RPMI8226 (cell line): ENCODE measurements at places on chromosomes 3 and 15.

DNA sequence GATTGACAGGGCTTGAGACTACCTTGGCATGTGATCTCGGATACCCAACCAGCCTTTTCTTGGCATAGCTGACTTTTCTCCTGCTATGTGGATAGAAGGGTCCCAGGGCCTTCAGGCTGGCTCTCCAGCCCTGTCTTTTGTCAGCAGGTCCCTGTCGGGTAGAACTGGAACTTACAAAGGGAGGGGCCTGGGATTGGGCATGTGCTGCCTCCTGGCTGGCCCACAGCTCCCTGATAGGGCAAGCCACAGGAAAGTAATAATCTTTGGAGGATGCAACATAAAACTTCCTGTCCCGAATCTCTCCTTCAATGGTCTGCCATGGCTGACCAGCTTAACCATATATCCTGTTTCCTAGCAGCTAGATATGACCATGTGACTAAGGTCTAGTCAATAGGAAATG is 89.1 kb downstream of the ABHD5 start:
- no peak for DNase-seq

DNA sequence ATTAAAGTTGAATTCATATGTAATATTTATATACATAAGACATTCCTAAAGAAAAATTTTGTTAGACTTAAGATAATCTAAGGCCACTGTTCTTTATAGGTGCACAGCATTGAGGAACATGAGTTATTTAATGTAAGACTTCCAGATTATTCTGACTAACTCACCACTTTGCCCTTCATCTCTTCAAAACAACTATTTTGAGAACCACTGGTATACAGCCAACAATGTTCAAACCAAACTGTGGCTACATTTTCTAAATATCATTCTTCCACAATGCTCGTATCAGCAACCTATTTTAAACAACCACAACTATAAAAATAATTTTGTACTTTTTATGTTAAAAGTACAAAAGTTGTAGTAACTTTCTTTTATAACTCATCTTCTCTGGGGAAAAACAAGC is 199.8 kb upstream of the ALCAM start:
- no peak for DNase-seq

GRCh38 chr3:183410280-183410679 is 18.1 kb downstream of the MCF2L2 start:
- no peak for DNase-seq

DNA sequence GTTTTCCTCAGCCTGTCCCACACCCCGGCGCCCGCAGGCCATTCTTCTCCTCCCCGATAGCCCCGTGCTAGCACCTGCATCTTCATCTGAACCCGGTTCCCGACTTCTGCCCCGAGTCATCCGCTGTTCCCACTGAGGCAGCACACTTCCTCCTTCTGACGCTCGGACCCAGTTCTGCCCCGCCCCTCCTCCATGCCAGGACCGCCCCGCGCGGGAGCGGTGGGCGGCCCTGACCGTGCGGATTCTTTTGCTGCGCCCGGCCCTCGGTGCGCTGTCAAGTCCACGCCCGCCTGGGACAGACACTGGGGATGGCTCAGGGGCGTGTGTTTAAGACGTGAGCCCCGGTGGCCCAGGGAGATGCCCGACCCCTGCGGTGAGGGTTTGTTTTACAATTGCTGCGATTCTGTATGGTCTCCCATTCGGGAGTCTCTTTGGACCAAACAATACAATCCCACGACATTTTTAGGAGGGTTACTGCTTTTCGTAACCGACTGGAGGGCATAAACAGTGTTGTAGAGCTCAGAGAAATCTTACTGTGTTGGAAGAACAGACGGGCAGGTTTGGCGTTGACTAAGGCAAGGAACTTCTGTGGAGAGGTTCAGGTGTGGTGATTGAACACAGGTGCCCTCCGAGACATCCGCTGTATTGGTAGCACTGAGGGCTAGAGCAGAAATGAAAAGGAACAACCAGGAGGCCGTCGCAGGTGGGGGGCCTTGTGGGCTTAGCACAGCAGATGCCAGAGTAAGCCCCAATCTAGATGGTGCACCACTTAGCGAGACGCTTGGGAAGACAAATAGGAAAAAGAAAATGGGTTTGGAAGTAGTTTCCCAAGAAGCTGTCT is 716 bp downstream of the PTPN23 start:
- DNase-seq: peak; percentile 89

DNA sequence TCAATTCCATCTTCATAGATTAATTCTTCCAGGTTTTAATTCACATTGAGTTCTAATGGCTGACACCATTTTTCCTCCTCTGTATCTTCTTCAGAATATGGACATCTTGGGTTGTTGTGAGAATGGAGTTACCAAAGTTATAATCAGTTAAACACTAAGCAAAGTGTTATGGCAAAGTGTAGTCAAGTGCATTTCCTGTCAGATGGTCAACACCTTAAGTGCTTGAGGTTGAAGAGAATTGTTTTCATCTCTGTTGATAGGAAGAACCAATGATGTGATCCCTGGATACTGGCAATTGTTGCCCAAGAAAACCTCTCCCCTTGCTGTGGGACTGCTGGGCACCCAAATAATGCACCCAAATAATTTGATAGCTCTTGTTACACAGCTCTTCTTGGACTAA is 102.6 kb upstream of the SATB1 start:
- no peak for DNase-seq

- DNase-seq: no peak
Observed at GRCh38 chr3:111913163-111913763, 54.2 kb downstream of the PHLDB2 start.

DNA sequence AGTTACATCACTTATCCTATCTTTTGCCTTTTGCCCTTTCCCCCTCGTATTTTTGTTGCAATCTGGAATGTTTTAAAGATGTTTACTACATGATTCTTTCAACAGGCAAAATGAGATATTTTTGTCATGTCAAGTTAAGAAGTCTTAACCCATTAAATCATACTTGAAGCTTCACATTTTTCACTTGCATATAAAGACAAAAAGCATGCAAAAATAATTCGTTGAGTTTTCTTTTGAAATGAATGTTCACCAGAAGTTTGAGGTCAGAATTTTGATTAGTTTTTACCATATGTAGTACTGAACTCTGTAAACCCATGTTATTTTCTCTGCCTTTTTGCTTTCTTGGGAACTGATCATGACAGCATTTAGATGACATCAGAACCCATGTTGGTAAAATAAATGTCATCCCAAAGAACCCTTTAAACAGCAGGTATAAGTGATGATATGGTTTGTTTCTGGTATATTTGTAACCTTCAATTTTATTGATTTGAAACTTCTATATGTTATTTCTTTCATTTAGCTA is 188.5 kb downstream of the GHSR start:
- DNase-seq: no peak

GRCh38 chr3:41960826-41961750 is 815 bp downstream of the ULK4 start:
- peak; percentile 64 for DNase-seq

DNA sequence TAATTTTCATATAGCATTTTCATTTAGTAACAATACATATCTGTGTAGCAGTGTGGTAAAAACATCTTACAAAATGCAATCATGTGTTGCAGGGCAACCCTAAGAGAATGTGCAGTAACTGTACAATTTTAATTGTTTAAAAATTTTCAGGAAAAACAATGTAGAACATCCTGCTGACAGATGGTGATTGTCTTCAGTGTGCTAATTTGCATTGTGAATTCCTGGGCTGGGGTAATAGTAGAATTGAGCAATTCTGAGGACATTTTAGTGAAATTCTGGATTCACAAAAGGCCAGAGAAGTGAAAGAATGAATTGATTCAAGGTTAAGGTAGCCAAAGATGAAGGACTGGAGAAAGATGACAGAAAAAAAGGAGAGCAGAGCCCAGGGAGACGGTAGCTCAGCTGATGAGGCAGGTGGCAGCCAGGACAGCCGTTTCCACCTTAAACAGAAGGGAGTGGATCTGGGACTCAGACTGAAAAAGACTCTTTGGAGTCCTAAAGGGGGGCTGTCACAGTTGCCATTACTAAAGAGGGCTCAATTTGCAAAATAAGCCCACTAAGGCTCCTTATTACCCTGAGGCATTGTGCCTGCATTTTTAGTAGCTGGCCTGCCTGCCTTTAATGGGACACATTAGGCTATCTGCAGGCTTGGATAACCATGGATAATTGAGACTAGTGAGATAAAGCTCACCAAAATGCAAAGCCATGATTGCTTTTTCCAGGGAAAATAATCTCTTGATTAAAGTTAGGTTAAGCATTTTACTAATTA is 8.6 kb downstream of the MAP3K13 start:
- DNase-seq: no peak

- DNase-seq: no peak
Observed at GRCh38 chr15:72033711-72034110, 84.2 kb downstream of the MYO9A start.

GRCh38 chr3:141049681-141050080 is 1.5 kb upstream of the SPSB4 start:
- peak; percentile 61 for DNase-seq

DNA sequence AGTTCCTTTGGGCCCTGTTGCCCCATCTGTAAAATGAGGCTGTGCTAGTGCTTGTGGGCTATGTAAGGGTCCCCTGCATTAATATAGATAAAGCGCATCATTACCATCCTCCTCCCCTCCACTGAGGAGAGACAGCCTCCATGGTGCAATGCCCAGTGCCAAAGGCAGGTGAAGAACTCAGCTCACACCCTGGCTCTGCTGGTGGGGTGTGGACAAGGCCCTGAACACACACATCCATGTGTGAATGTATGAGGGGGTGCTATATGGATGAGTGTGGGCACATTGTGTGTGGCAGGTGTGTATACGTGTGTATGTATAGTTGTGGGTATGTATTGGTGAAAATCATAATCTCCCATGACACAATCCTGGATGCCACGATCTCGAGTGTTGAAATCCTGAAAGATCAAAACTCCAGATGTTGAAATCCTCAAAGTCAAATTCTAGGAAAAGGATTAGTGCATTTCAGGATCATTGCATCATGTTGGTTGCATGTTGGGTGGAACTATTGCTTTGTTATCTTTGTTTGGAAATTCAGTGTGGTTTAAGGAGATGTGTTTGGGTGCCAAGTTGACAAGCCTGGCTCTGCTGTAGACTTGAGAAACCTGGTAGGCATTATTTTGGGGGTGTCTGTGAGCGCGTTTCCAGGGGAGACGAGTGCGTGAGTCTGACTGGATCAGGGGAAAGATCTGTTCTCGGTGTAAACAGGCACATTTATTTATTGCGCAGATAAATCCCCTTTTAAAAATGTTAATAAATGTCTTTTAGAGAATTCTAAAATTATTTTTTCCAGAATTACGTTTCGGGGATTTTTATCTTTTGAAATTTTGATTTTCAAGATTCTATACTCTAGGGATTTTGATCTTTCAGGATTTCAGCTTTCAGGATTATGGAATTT is 42.0 kb upstream of the SEC61A1 start:
- DNase-seq: no peak

- DNase-seq: no peak
Observed at GRCh38 chr3:25548836-25549235, 115.9 kb downstream of the TOP2B start.

- no peak for DNase-seq
Observed at GRCh38 chr15:34304613-34305012, 33.0 kb downstream of the SLC12A6 start.

GRCh38 chr3:193593668-193594030 is 641 bp downstream of the OPA1 start:
- peak; percentile 20 for DNase-seq

DNA sequence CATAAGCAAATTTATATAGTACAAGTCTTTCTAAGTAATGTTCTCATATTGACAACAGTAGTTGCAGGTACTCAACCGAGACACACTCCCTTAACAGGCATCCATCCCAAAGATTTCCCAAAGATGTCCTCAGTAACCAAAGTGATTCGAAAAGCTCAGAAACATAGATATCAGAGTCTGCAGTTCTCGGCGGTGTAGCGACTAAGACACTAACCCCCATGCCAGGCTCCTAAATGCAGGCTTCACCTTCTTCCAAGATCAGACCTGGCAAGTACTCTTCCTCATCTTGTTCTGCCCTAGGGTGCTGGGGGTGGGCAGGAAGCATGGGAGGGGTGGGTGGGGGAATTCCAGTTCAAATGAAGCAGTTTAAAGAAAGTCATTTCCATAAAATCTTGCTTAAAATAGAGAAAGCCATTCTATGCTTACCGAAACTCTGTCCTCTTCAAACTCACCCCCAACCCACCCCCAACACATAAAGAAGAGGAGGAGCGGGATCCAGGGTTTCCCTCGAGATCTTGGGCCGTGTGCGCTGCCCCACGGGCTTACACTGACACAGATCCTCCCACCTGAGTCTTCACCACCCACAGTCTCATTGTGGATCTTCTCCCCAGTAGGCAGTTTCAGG is 59.0 kb upstream of the BCL6 start:
- DNase-seq: no peak

GRCh38 chr3:40055361-40055760 is 246.0 kb downstream of the MYRIP start:
- DNase-seq: no peak

GRCh38 chr3:136490646-136491405 is 240.7 kb downstream of the PCCB start:
- no peak for DNase-seq

DNA sequence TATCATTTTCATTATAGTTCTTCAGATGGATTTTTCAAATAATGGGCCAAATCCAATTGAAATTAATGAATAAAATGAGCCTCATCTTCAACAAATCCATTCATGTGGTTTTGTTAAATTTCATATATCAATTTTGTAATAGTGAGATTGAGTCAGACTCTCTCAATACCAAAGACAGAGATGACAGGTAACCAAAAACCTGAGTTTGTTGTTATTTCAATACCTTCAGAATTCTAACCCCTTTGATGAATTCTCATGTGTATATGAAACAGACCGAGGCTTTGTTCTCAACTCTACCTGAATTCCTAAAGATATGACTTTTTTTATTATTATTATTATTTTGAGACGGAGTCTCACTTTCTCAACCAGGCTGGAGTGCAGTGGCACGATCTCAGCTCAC is 92.8 kb downstream of the FOXP1 start:
- no peak for DNase-seq

GRCh38 chr3:149375501-149376196 is 1.8 kb downstream of the TM4SF1 start:
- DNase-seq: no peak

- no peak for DNase-seq
Observed at GRCh38 chr15:67444100-67444499, 76.8 kb upstream of the C15orf61 start.

- no peak for DNase-seq
Observed at GRCh38 chr3:126367316-126367805, 10.2 kb upstream of the KLF15 start.

- no peak for DNase-seq
Observed at GRCh38 chr15:35746121-35746520, 200.2 kb upstream of the DPH6 start.

- DNase-seq: no peak
Observed at GRCh38 chr15:86725628-86726027, 646.0 kb downstream of the AGBL1 start.

GRCh38 chr15:87034886-87035285 is 955.2 kb downstream of the AGBL1 start:
- no peak for DNase-seq

GRCh38 chr3:71464613-71465012 is 118.9 kb downstream of the FOXP1 start:
- no peak for DNase-seq

DNA sequence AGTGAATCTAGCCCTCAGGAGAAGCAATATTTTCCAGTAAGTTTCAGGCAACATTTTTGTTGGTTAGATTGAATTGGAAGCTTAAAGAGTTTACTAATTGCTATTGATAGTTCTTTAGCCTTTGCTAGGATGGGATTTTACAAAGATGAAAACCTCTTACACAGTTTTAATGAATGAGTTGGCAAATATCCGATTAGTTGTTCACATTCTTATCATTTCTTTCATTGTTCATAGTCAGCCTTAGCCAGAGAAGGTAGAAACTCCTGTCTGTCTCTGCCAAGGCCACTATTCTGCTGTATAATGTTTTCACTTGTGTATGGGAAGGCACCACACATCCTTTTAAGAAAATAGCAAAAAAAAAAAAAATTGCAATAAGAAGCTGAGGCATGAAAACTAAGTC is 222.0 kb upstream of the MANF start:
- DNase-seq: no peak
